Heart right ventricle (tissue), 16 donors: ENCODE measurements at places on chromosomes 4 and X. TPM values are rescaled to one million over a fixed set of nuclear protein-coding genes. Genes with fewer than 3 reads are reported as not detected.

Gene GLRA3
- polyA plus RNA-seq = not detected

Gene ZNF711
- polyA plus RNA-seq = 1.2 TPM

Gene HMX1
- not detected for polyA plus RNA-seq

Gene DUSP9
- not detected for polyA plus RNA-seq

Gene KLKB1
- polyA plus RNA-seq = 3.7 TPM

Gene SYNPO2
- polyA plus RNA-seq = 27.5 TPM

DNA sequence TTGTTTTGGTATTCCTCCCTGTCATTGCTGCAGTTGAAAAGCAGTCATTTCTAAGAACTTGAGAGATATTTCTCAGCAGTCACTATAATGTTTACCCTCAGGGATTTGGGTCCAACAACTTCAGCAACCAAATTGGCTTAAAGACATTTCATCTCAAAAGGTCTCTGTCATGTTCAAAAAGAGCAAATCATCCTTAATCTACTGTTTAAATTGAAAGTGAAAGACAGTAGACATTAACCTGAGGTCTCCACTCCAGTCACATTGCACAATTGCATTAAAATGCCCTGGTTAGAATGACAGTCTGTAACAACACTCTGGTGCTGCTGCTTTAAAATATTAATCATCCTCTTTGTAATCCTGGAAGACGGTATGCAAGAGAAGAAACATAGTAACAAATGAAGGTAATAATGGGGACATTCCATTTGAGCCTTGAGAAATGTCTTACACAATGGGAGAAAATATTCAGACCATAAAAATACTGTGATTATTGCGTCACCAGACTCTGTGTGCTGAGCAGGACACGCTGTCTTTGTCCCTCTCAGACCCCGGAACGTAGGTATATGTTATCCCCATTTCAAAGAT is 90.2 kb upstream of the UNC5C start:
- H3K4me1 ChIP-seq = no peaks in the 10 kb centered on the region
- DNase-seq = no peak
- H3K27ac ChIP-seq = no peak overlapping the region

GRCh38 chr4:75598390-75598789 is 31.9 kb downstream of the CDKL2 start:
- no peaks in the 10 kb centered on the region for H3K4me1 ChIP-seq
- no peaks in the 10 kb centered on the region for H3K27me3 ChIP-seq
- DNase-seq = no peak
- no peaks in the 10 kb centered on the region for H3K36me3 ChIP-seq
- H3K27ac ChIP-seq = no peak overlapping the region
- no peak overlapping the region for H3K4me3 ChIP-seq

DNA sequence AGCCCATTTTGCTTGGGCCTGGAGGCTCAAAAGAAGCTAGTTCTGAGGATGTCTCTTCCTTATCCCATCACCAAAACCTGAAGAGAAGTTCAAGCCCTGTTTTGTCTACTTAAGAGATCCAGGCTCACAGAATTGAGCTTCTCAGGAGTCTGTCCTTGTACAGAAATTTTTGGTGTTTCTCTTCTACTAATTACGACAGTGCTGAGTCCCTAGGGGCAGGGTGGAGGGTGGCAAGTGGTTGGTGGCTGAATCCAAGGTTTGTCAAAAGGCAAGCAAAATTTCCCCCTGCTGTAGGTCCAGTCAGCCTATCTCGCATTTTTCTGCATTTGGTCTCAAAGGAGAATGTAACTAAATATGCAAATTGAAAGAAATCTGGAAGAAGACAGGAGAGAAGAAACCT is 377.9 kb downstream of the SMARCA1 start:
- H3K36me3 ChIP-seq = no peaks in the 10 kb centered on the region
- no peaks in the 10 kb centered on the region for H3K27me3 ChIP-seq
- no peak overlapping the region for H3K4me3 ChIP-seq
- DNase-seq = no peak
- H3K4me1 ChIP-seq = no peaks in the 10 kb centered on the region

- H3K27ac ChIP-seq = no peak overlapping the region
- H3K36me3 ChIP-seq = no peaks in the 10 kb centered on the region
- no peaks in the 10 kb centered on the region for H3K27me3 ChIP-seq
- H3K4me1 ChIP-seq = no peaks in the 10 kb centered on the region
Measured at GRCh38 chr4:99848591-99849001, 32.0 kb downstream of the DAPP1 start.

DNA sequence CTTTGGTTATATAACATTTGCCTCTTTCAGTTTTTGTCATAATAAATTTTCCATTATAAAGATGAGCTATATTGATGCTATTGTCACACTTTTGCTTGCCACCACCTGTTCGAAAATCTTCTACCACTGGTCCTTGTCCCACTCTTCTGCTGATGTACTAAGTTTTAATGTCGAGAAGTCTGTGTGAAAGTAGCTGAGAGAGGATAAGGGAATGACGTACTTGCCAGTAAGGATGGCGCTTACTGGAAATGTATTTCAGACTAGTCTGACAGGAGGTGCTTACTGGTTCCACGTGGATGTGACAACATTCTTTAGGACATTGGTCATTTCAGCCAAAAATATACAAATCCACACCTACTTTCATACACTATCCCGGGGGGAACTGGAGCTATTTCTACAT is 132.7 kb upstream of the NR3C2 start:
- H3K27ac ChIP-seq = no peak overlapping the region
- no peaks in the 10 kb centered on the region for H3K36me3 ChIP-seq
- DNase-seq = no peak
- H3K4me3 ChIP-seq = no peak overlapping the region
- no peaks in the 10 kb centered on the region for H3K4me1 ChIP-seq

- H3K27ac ChIP-seq = peak overlapping the region; percentile 16
- H3K4me3 ChIP-seq = no peak overlapping the region
- no peak for DNase-seq
- no peaks in the 10 kb centered on the region for H3K27me3 ChIP-seq
- H3K36me3 ChIP-seq = no peaks in the 10 kb centered on the region
Measured at GRCh38 chr4:145879598-145879997, 59.0 kb downstream of the ZNF827 start.

- H3K4me1 ChIP-seq = no peaks in the 10 kb centered on the region
- no peak overlapping the region for H3K27ac ChIP-seq
- H3K4me3 ChIP-seq = no peak overlapping the region
- DNase-seq = no peak
- no peaks in the 10 kb centered on the region for H3K36me3 ChIP-seq
Measured at GRCh38 chrX:132741689-132742088, 216.7 kb downstream of the HS6ST2 start.

DNA sequence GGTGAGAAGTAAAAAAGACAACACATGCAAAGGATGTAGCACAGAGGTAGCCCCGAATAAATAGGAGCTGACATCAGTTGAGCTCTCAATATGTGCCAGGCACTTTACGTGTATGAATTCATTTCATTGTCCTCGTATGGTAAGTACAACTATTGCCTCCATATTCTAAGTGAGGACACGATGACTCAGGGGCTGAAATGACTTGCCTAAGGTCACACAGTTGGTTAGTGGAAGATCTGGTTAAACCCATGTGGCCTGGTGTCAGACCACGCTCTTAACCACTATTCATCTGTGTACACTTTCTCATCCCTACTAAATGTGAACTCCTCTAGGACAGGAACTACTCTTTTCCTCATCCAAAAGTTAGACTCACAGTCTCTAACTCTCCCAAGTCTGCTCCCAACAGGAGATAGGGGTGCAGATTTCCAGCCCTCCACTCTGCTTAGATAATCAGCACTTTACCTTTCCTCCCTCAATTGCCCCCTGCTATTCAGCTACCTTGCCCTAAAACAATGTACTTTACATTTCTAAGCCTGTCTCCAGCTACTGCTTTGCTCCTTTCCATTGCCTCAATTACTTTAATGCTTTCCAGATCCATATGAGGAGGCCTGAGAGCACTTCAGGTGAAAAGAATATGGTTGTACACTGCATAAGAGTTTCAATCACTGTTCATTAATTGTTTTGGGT is 58.8 kb upstream of the LHFPL1 start:
- peaks cover 38% of the 10 kb centered on the region for H3K27me3 ChIP-seq
- H3K4me3 ChIP-seq = no peak overlapping the region
- H3K27ac ChIP-seq = no peak overlapping the region
- DNase-seq = no peak
- H3K4me1 ChIP-seq = no peaks in the 10 kb centered on the region
- H3K36me3 ChIP-seq = no peaks in the 10 kb centered on the region

DNA sequence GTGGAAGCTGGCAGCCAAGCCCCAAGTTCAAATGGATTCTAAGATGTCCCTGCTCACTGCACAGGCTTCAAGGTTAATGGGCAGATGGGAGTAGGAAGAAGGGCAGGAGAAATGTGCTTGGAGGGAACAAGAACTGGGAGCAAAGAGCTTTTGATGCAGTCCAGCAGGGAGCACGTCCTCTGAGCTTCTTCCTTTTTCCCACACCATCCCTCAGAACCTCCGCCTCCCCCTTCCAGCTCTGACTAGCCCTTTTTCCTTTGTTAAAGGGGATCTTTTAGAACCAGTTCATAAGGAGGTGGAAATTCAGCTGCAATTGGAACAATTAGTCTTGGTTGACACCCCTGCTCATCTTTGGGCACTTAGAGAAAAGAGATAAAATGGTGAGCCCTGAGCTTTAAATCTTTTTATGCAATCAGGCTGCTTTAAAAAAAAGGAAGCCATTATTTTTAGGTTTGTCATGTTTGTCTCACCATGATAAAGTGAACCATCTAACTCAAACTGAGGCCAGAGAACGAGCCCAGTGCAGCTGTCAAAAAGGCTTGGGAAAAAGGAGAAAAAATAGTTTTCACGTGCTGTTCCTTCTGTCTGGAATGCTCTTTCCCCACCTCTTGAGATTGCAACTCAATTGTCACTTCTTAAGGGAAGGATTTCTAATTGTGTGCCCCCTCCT is 135.8 kb upstream of the IL1RAPL2 start:
- H3K4me1 ChIP-seq = no peaks in the 10 kb centered on the region
- no peaks in the 10 kb centered on the region for H3K27me3 ChIP-seq
- DNase-seq = no peak
- H3K4me3 ChIP-seq = no peak overlapping the region
- no peaks in the 10 kb centered on the region for H3K36me3 ChIP-seq
- H3K27ac ChIP-seq = no peak overlapping the region

GRCh38 chr4:175953960-175954521 is 111.6 kb upstream of the WDR17 start:
- no peaks in the 10 kb centered on the region for H3K4me1 ChIP-seq
- no peak overlapping the region for H3K27ac ChIP-seq
- DNase-seq = no peak

- H3K4me1 ChIP-seq = no peaks in the 10 kb centered on the region
- no peak overlapping the region for H3K4me3 ChIP-seq
- H3K36me3 ChIP-seq = no peaks in the 10 kb centered on the region
- DNase-seq = no peak
- no peaks in the 10 kb centered on the region for H3K27me3 ChIP-seq
Measured at GRCh38 chr4:151434183-151434860, 25.3 kb downstream of the FHIP1A start.

DNA sequence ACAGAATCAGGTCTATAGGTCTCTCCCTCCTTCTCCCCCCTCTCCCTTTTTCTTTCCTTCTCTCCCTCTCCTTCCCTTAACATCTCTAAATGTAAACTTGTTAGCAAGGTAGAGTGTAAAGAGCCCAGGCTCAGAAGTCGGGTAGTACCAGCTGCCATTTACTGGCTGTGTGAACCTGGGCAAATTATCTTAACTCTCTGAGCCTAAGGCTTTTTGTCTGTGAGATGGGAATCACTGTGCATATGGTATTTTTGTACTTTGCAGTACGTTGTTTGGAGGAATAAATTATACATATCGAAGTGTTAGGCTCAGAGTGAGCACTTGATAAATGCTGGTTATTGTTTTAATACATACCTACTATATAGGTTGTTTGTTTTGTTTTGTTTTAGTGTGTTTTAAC is 154.0 kb downstream of the RBMX2 start:
- DNase-seq = no peak
- H3K36me3 ChIP-seq = no peaks in the 10 kb centered on the region
- no peak overlapping the region for H3K27ac ChIP-seq
- no peak overlapping the region for H3K4me3 ChIP-seq

DNA sequence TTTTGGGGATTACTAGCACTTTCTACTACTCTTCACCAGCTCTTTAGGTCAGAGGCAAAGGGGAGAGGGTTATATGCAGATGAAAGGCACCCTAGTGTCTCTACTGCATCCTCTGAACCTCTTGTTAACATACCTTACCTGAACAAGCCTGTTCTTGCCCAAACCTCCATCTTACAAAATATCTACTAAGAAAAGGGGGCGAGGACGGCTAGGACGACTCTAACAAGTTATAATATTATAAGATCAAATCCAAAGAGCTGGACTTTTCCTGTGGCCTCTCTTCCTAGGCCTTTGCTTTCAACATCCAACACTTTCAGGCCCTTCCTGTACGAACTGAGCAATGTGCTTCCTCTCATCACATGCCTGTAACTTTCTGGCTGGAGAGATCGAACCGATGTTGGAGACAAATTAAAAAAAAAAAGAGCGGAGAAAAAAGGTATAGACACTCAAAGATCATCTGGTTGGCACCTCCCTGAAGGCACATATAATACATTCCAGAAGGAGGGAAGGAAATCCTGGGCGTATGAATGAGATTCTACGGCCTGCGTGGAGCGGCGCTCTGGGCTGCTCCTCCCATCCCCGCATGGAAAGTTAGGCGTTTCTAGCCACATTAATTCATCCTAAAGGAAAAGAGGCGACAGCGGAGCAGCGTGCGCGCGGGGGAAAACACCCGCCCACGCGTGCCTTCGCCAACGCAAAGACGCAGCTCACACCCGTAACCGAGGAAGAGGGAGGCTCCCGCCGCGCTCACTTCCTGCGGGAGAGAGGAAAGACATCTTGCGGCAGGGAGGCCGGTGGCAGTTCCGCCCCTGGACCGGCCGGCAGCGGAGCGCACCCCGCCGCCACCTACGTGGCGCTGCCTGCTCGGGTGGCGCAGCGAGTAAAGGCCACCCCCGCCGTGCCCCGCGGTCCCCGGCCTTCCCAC is 808 bp downstream of the PRDM5 start:
- H3K4me3 ChIP-seq = peak overlapping the region; percentile 76
- peak overlapping the region; percentile 98 for H3K27ac ChIP-seq
- peaks cover 15% of the 10 kb centered on the region for H3K4me1 ChIP-seq
- DNase-seq = peak; percentile 80
- H3K27me3 ChIP-seq = no peaks in the 10 kb centered on the region
- H3K36me3 ChIP-seq = no peaks in the 10 kb centered on the region

DNA sequence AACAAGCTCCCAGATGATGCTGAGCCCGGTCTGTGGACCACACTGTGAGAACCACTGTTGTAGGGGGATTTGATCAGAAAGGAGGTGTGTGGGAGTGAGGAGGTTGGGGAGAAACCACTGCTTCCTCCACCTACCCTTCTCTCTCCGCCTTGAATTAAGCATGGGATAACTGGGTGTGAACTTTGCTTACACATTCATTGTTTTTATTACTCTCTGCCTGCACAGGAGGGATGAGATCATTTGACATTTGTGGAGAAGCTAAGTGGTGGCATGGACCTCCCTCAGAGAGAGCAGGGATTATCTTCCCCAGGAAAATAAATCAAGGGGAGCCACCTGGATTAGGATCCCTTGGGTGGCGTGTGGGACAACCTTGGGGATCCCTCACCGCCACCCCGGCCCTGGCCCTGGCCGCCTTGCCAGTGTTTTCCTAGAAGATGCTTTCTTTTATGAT is 212.1 kb upstream of the ATP6AP2 start:
- H3K4me3 ChIP-seq = no peak overlapping the region
- no peaks in the 10 kb centered on the region for H3K36me3 ChIP-seq
- DNase-seq = no peak

GRCh38 chr4:151888367-151888866 is 127.6 kb upstream of the GATB start:
- H3K27ac ChIP-seq = no peak overlapping the region
- no peaks in the 10 kb centered on the region for H3K27me3 ChIP-seq
- H3K36me3 ChIP-seq = no peaks in the 10 kb centered on the region
